ENCODE measurements at places on chromosomes 16 and 17. TPM values are rescaled to one million over a fixed set of nuclear protein-coding genes. Genes with fewer than 3 reads are reported as not detected.

DNA sequence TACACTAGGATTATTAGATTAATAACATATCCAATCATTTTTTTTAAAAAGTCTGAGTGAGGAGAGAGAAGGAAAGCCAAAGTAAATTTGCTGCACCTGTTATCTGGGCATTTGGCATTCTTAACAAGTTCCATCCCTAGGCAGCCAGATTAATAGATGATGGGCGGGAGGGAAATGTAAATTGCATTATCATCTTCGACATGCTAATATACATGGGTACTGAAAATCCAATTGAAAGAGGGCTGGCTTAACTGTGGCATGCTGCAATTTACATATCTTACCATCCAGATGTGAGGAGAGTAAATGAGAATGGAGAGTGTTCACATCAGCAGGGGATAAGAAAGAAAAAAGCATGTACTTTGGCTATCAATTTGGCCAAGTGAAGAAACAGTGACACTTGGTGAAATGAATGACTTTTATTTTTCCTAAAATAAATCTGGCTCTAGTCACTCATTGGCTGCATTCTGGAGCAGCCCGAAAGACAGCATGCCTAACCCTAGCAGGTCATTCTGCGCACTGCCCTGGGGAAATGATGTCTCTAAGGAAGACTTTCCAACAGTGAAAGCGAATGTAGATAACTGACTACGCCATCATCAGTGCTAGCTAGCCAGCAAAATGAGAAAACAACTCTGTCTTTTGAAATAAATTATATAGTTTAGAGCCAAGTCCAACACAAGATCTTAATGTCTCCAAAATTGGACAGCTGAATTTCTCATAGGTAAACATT lies 57.9 kb downstream of the HYDIN start:
- DNase-seq, result peak; percentile 7

- DNase-seq, result no peak
These were observed 70.4 kb downstream of the TMEM100 start for GRCh38 chr17:55652114-55652823.

The ARSG gene
- polyA plus RNA-seq, result 3.5 TPM

- DNase-seq, result no peak
These were observed 42.5 kb downstream of the KSR1 start for GRCh38 chr17:27498615-27499309.

The TRIM72 gene
- polyA plus RNA-seq, result 1.2 TPM

- DNase-seq, result no peak
These were observed 39.0 kb downstream of the NLK start for GRCh38 chr17:28081467-28081866.

GRCh38 chr17:58341861-58342475 lies 10.0 kb downstream of the SUPT4H1 start:
- DNase-seq, result no peak

- no peak for DNase-seq
These were observed 1023.4 kb downstream of the CDH11 start for GRCh38 chr16:64098451-64098850.

GRCh38 chr17:70919241-70919640 lies 749.9 kb downstream of the KCNJ2 start:
- no peak for DNase-seq

DNA sequence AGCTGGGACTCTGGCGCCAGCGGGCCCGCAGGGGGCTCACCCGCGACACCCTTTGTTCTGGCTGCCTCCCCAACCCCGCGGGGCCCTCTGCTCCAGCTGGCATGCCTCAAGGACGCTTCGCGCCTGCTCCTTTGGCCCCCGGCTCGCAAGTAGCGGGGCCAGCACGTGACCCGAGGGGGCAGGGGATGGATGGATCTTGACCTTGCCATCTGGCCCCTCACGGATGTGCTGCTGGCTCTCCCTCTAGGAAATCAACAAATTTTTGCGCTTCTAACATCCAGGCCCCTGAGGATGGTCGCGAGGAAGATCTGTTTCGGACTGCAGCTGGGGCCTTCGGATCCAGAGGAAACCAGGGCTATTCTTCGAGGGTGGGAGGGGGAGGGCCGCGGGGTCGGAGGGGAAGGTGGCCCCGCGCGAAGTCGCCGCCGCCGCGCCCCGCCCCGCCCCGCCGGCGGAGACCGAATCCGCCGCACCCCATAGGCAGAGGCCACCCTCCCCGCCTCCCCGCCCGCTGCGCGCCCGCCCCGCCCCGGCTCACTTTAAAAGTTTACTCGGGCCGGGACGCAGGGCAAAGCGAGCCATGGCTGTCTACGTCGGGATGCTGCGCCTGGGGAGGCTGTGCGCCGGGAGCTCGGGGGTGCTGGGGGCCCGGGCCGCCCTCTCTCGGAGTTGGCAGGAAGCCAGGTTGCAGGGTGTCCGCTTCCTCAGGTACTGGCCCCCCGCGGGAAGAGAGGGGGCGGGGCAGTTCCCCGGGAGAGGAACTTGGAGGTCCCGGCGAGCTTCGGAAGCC lies at the start of gene ACSF2:
TSS of gene ACSF2 (plus strand) at position 537 of the 790 bp plus-strand sequence. CDS start at position 581, 44 bp downstream.
- DNase-seq, result peak; percentile 67

DNA sequence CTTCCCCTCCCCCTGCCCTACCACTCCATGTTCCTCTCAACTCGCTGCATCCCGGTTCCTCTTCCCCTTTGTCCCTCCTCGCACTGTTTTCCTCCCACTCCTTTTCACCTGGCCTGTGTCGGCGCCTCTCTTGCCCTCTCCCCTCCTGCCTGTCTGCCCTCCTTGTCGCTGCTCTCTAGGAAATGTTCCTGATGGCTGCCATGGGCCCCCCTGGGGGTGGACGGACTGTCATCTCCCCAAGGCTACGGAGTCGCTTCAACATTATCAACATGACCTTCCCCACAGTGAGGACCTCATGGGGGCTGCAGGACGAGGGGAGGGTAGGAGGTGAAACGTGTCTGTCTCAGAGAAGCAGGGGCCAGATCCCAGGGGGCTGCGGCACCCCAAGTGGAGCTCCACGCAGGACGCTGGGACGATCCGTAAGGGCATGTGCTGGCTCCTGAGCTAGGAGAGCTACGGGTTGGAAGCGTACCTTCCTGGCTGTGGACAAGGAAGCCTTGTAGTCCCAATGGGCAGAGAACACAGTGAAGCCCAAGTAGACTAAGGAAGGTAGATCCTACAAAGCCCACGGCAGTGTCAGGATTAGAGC lies 39.8 kb upstream of the KDM6B start:
- DNase-seq, result no peak

DNA sequence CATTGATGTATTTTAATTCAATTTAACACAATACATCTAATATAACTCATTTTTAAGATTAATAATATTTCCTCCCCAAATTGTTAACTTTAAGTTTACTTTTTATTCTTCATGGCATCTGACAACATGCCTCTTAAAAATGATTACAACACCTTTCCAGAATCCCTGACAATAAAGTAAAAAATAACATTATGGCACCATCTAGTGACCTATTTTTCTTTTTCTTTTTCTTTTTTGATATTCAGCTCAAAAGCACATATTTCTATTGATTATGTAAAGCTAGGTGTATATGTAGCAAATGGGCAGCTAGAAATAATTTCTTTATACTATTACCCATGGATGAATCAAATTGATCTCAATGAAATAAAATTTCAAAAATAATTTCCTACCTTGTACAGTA lies 834.3 kb upstream of the CDH8 start:
- DNase-seq, result no peak

DNA sequence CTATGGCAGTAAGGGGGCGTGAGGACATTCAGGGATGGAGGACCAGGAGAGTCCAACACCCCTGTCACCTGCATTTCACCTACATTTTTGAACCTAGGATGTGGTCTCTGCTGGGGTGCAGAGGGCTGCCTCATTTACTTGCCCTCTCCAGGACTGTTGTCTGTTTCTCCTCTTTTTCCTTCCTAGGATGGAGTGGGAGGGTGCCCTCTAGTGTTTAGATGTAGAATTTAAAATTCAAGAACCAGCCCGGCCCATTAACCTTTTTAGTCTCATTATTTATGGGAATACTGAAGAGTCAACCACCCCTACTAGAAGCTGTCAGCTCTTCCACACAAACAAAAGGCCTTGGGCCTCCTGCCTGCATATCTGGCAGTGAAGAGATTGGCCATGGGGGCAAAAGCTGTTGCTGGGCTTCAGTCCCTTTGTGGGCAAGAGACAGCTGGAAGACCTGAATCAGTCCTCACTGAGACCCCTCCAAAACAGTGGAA lies 2.5 kb upstream of the STARD3 start:
- DNase-seq, result no peak

- DNase-seq, result no peak
These were observed 33.1 kb downstream of the CTU2 start for GRCh38 chr16:88739139-88739976.

GRCh38 chr16:1121601-1122397 lies 25.8 kb upstream of the C1QTNF8 start:
- no peak for DNase-seq

DNA sequence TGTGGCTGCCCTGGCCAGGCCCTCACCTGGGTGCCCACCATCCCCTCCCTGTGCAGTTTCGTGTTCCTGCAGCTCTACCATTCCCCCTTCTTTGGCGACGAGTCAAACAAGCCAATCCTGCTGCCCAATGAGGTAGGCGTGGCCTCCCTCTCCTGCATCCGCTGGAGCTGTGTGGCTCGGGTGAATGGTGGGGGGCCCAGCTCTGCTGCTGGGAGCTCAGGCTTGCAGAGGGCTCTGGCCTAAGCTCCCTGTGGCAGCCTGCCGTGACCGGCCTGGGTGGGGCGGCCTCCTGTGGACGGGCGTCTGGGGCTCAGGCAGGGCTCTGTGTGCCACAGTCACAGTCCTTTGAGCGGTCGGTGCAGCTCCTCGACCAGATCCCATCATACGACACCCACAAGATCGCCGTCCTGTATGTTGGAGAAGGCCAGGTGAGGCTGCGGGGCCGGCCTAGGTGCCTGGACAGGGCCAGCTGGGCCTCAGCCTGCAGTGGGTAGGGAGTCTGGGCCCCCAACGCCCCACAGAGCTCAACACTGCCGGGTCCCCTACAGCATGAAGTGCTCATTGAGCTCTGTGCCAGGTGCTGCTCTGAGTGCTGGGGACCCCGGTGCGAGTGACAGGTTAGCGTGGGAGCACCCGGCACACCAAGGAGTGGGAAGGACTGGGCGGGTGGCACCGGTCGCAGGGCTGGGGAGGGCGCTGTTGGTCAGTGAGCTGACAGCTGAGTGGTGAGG lies 37.3 kb downstream of the TSC2 start:
- no peak for DNase-seq

The KCTD2 gene
- 19.2 TPM for polyA plus RNA-seq

- no peak for DNase-seq
These were observed 3.3 kb upstream of the NACA2 start for GRCh38 chr17:61594294-61594825.

DNA sequence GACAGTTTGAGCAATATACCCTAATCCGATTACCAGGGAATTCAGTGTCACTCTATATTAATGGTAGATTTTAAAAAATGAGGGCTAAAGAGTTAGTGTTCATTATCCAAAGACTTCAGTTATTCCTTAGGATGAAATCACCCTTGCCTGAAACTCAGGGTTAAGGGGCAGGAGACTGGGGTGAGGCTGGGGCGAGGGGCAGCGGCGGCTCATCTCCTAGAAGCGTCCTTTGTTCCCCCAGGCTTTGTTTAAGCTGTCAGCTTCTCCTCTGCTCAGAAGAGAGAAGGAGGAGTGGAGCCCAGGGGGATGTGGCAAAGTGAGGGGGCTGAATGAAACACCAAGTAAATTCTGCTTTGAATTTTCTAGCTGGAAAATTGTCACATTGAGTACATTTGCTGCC lies 117.7 kb upstream of the ELAC2 start:
- no peak for DNase-seq

- DNase-seq, result peak; percentile 73
These were observed 532 bp downstream of the KDM6B start for GRCh38 chr17:7834542-7834956.

The MYH2 gene
- polyA plus RNA-seq, result 0.03 TPM

DNA sequence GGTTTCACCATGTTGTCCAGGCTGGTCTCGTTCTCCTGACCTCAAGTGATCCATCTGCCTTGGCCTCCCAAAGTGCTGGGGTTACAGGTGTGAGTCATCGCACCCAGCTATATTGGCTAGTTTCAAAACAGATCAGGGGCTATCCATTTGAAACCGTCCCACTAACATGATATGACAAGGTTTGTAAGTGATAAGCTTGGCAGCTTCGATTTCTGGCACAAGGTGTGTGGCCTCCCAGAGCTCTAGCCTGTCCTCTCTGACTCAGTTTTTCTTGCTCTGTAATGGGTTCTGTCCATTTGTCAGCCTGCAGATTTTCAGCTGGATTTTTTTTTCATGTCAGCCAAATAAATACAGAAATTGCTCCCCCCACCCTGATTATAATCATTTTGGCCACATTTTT lies 31.8 kb upstream of the TENT4B start:
- DNase-seq, result no peak

GRCh38 chr17:15966879-15967248 lies 21.9 kb downstream of the ADORA2B start:
- DNase-seq, result no peak

- no peak for DNase-seq
These were observed 3.7 kb upstream of the MRPS34 start for GRCh38 chr16:1776672-1776955.

DNA sequence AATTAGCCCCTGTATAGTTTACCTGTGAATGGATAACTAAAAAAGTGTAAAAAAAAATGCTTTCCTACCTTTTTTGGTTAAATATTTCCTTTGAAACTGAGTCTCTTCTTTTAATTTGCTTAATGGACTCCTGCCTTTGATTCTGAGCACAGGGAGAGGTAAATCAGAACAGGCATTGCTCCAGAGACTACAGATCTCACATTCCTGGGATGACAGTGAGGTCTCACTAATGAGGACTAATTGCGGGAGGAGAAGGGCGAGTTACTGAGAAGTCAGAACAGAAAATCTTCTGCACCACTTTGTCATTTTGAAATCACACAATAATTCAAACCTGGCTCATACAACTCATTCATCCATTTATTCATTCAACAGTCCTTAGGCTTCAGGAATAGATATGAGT lies 437.0 kb upstream of the ASIC2 start:
- DNase-seq, result no peak

DNA sequence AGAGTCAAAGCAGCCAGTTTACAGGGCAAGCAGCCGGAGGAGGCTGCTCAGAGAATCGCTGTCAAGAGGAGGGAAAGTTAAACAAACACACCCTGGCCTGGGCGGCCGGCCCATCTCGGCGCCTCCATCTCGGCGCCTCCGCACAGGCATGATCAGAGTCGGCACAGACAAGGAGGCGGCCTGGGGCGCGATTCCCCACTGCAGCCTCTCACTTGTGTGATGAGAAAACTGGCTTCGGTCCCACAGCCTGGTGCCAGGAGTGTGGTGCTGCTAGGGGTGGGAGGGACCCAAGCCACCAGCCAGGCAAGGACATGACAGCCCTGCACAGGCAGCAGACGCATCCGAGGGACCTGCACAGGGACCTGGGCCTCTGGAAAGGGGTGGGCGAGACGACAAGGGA lies 17.7 kb downstream of the SLC38A10 start:
- DNase-seq, result peak; percentile 50

GRCh38 chr17:58560511-58560910 lies 46.1 kb upstream of the MTMR4 start:
- no peak for DNase-seq

DNA sequence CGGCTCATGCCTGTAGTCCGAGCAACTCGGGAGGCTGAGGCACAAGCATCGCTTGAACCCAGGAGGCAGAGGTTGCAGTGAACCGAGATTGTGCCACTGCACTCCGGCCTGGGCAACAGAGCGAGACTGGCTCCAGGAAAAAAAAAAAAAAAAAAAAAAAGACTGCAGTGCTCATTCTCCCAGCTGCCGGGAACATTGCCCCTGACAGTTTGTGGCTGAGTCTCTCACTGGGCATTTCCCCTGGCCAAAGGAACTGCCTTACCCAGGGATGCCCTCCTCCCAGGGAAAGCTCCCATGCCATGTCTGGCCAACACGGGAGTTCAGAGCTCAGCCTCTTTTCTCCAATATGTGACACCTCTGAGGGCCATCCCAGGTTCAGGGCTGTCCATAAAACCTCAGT lies 21.3 kb upstream of the USP10 start:
- no peak for DNase-seq

Measured in heart right ventricle (tissue), 16 donors.